Foreskin keratinocyte (primary cell): ENCODE measurements at places on chromosomes 6 and 20. TPM values are rescaled to one million over a fixed set of nuclear protein-coding genes. Genes with fewer than 3 reads are reported as not detected.

The SLC17A3 gene
- not detected in 2 replicates for total RNA-seq

DNA sequence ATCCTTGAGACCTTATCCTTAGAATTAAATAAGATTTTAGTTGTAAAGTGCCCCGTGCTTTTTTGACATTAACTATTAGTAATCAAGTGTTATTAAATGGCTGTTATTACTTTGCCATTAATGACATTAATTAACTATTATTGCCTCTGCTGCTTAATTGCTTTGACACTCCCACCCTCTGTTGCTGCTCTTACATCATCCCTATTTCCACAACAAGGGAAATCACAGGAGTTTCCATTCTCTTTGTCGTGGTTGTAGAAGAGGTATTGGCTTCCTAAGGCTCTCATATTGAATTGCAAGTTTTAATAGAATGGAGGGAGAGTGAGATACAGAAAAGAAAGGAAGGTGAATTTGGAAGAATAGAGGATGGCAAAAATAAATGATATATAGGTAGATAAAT is 545.8 kb downstream of the MMUT start:
- DNase-seq = no peak

GRCh38 chr6:107816818-107817217 is 7.3 kb downstream of the SCML4 start:
- DNase-seq = no peak

The TSBP1 gene
- not detected in 2 replicates for total RNA-seq

DNA sequence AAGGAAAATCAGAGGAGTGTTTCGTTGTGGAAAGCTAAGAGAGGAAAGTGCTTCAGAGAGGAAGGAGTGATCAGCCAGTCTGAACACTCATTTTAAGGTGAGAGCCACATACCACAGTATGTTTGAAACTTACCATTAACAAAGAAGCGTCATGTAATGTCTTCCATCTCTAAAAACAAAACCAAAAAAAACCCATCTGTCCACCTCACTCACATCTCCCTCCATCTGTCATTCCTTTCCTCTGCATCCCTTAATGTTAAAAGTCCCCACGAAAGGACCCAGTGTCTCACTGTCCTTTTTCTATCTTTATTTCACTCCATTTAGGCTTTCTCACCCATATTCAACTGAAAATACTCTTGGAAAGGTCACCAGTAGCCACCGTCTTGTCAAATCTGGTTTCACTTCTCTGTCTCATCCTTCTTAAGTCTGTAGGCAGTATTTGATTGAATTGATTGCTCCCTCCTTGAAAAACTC is 59.4 kb upstream of the GNRH2 start:
- no peak for DNase-seq

DNA sequence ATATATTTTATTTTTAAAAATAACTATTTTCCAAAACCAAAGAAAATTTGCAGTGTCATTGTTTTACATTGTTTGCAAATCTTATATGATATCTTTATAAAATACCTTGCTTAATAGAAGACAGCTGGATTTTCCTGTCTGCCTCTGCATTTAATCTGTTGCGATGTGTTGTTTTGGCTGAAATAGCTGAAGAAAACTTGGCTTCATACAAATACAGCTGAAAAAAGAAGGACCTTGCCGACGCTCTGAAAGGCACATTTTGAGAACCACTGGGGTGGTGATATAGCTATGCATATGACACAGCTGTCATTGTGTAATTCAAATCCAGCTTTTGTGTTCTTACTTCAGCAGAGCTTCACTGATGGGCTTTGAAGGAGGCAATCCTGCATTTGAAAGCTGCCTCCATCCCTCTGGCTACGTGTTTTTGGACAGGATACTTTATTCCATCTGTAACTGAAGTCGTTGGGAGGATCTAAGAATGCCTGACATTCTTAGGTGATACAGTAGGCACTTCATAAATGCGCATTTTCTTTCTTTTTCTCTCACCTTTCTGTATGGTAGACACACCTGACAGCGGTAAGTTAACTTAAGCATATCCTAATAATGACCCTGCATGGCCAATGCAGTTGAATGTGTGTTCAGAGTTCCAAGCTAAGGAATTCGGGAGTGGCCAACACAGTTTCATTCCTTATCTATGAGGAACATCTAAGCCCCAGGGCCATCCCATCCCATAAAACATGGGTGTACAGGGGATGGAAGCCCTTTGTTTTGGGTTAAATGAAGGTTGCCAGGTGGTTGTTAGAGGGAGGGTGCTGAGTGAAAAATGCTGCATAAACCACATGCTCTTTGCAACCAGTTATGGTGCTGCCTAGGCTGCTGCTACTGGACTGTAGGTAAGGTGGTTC is 213.0 kb downstream of the TFAP2A start:
- DNase-seq = peak; percentile 80

DNA sequence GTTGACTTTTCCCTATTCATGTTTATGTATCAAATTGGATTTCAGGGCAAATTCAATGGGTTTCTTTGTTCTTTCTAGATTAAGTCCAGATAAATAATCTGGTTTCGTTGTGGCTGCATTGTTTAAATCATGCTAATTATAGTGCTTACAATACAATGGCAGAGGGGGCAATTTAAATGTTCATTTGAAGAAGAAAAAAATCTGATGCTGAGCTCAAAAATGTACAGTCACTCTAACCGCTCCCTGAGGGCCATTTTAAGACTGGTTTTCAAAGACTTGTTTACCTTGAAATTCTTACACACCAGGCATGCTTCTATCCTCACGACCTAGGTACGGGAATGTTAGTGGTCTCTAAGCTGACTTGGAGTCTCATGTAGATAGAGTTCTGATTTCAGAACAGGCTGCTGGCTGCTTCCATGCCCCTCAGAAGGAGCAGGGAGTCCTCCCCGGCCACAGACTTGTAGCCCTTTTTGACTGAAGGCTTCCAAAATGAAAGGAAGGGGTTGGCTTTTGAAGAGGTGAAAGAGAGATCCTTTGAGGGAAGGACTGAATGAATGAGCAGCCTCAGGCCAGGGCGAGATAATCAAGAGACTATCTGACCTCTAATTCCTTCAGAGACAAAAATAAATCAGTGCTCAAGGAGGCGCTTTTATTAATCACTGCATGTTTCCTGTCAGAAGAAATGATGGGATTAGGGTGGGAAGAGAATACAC is 86.1 kb upstream of the ZNF217 start:
- DNase-seq = no peak

The RAB32 gene
- total RNA-seq = 61.9 and 71.7 TPM in 2 replicates

The SNPH gene
- 4.9 and 6.0 TPM in 2 replicates for total RNA-seq

- DNase-seq = no peak
Measured at GRCh38 chr20:61521687-61522420, 269.8 kb downstream of the CDH4 start.

GRCh38 chr6:138671351-138671750 is 102.2 kb upstream of the CCDC28A start:
- DNase-seq = no peak

The TSPO2 gene
- not detected in 2 replicates for total RNA-seq

The PCSK2 gene
- not detected in 2 replicates for total RNA-seq

- no peak for DNase-seq
Measured at GRCh38 chr6:121851056-121851455, 415.6 kb downstream of the GJA1 start.

DNA sequence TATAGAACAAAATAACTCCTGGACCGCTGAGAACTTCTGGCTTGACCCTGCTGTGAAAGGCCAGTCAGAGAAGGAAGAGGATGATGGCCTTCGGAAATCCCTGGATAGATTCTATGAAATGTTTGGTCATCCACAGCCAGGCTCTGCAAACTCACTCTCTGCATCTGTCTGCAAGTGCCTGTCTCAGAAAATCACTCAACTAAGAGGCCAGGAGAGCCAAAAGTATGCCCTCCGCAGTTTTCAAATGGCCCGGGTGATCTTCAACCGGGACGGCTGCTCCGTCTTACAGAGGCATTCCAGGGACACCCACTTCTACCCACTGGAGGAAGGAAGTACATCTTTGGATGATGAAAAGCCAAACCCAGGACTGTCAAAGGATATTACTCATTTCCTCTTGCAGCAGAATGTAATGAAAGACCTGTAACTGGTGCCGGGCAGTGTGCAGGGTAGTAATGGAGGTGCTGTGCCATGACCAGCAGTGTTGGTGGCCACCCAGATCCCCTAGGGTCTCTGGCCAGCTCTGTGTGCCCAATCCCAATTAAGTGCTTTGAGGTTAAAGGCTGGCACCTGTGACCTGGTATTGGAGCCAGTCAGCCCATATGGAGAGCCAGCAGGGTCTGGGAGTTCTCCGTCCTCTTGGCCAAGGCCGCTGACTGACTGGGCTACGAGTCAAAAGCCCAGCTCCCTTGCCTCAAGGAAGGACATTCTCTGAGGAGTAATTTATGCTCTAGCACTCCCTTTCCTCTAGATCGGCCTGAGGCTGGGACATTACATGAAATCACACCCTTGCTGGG is 87.1 kb downstream of the TRMT6 start:
- peak; percentile 60 for DNase-seq

GRCh38 chr20:9928281-9928737 is 89.4 kb upstream of the PAK5 start:
- no peak for DNase-seq

The TASP1 gene
- 13.0 and 13.7 TPM in 2 replicates for total RNA-seq

The CST5 gene
- total RNA-seq = not detected in 2 replicates

DNA sequence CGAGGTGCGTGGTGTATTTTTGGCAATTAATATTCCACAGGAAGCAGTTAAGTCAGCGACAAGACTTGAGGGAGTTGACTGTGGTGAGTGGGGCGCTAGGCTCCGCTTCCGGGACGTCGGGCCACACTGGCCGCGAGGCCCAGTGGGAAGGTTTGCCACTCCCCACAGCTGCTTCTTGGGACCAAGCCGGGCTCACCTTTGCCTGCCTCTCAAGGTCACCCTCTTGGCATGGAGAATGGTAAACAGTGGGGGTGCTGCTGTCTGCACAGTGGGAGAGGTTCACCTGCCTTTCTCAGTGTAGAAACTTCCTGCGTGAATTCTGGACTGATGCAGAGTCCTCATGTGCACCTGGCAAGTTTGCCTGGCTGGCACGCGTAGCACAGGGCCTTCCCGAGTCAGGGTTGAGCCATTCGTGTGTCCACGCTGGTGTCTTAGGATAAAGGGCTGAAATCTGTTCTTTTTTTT is 6.4 kb downstream of the OSBPL2 start:
- no peak for DNase-seq

DNA sequence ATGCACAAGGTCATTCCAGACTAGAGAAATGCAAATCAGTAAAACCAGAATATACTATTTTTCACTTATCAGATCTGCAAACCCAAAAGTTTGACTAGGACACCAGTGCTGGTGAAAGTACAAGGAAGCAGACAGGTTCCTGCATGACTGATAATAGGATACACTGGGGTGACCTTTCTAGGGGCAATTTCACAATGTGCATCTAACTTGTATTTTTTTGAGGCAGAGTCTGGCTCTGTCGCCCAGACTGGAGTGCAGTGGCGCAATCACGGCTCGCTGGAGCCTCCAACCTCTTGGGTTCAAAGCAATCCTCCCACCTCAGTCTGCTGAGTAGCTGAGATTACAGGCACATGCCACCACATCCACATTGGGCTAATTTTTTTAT is 11.4 kb downstream of the COMMD7 start:
- DNase-seq = no peak

DNA sequence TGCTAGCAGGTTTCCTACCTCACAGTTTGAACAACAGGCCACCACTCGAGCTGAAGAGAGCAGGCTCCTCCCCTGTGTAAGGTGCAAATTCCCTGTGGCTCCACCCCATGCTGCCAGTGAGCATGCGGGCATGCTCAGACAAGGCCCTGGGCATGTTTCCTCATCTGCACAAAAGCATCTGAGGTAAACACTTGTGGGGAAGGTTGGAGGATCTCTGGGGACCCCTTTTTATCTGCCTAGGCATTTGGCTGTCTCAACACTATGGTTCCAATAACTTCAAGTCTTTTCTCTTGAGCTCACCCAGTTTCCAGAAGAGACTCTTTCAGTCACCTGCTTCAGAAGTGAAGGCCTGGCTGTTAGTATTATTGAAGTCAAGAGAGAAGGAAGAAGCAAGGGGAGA is 9.4 kb downstream of the C6orf58 start:
- DNase-seq = peak; percentile 50

DNA sequence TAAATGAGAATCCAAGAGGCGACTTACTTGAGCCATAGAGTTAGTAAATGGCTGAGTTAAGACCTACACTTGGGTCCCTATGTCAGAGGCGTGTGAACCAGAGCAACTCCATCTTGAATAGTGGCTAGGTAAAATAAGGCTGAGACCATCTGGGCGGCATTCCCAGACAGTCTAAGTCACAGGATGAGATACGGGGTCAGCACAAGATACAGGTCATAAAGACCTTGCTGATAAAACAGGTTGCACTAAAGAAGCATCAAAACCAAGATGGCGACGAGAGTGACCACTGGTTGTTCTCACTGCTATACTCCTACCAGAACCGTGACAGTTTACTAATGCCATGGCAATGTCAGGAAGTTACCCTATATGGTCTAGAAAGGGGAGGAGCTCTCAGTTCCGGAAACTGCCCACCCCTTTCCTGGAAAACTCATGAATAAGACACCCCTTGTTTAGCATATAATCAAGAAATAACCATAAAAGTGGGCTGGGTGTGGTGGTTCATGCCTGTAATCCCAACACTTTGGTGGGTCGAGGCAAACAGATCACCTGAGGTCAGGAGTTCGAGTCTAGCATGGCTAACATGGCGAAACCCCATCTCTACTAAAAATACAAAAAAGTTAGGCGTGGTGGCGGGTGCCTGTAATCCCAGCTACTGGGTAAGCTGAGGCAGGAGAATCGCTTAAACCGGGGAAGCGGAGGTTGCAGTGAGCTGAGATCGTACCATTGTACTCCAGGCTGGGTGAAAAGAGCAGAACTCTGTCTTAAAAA is 43.9 kb upstream of the EEF1A1 start:
- no peak for DNase-seq

DNA sequence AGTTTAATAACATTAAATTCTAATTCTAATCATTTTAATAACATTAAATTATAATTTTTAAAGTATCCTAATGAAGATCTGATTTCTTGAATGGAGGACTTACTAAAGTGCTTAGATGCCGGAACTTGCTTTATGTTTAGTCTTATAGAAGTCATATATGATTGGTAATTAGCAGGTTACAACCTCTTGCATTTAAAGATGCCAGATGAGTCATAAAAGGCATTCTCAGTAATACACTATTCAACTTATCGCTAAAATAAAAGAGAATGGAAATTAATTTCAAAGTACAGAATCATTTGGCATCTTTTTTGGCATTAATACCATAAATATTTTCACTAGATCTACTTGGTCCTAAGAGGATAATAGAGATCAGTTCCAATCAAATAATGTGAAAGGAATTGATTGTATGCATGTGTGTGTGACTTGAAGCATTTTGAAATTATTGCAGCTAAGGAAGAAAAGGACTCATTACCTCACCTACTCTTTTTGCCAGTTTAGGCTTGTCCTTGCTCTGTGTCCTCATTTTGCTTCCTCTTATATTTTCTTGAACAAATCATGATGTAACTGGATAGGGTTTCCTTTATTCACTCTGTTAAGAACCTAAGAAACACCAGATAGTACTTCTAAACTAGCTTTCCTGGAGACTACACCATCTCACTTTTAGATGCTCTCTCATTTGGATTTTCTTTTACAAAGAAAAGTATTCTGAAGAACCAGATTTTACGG is 2.7 kb downstream of the COL21A1 start:
- peak; percentile 79 for DNase-seq

The ACSS2 gene
- 131 and 169 TPM in 2 replicates for total RNA-seq

DNA sequence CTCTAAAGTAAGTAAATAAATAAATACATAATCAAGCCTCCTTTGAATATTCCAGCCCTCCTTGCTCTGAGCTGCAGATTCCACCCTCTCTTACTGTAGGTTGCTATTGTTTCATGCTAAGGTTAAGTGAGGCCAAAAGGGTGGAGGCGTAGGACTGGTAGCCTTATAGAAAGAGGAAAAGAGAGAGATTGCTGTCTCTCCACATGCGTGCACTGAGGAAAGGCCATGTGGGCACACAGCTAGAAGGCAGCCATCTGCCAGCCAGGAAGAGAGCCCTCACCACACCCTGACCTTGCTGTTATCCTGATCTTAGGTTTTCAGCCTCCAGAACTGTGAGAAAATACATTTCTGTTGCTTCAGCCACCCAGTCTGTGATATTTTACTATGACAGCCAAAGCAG is 87.4 kb upstream of the SHLD1 start:
- no peak for DNase-seq
